ENCODE measurements at places on chromosomes 7 and 10.

GRCh38 chr7:3260401-3260715 is 40.7 kb upstream of the SDK1 start:
- no peak for DNase-seq

- no peak for DNase-seq
These were observed 71.5 kb downstream of the AGMO start for GRCh38 chr7:15490291-15490690.

GRCh38 chr10:125991392-125991791 is 95.0 kb downstream of the FANK1 start:
- no peak for DNase-seq

- no peak for DNase-seq
These were observed 352.2 kb downstream of the PRPF18 start for GRCh38 chr10:13938950-13939349.

GRCh38 chr7:1049006-1049741 is 4.8 kb downstream of the GPR146 start:
- DNase-seq, result no peak

DNA sequence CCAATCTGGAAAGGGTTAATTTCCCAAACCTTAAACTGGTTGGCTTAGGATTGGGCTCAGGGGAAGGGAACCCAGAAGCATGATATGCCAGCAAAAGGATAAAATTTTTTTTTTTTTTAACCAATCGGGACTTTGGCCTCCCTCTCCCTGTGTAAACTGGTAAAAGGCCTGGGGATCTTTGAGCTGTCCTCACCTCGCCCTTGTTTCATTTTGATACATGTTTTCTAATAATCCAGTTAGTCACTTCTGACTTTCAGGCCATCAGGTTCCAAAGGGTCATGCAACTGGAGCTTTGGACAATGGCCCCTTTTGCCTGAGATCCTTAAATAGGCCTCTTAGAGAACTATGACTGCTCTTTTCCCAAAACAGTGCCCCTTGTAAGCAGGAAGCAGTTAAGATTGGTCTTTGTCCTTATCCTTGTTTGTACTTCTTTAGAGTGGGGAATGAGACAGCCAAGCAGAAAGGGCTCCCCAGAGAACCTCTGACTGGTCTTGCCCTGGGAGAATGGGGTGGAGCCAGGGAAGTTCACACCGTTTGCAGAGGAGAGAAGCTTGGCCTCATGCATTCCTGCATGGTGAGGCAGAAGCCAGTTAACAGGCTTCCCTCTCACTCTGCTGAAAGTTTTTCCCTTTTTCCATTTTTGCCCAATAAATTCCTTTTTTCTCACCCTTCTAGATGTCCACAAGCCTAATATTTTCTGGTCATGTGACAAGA is 424.2 kb upstream of the CNTNAP2 start:
- no peak for DNase-seq

GRCh38 chr7:156475666-156476065 is 164.9 kb upstream of the RNF32 start:
- no peak for DNase-seq

- DNase-seq, result no peak
These were observed 1241.7 kb downstream of the TYW1 start for GRCh38 chr7:68238204-68238805.

- DNase-seq, result no peak
These were observed 127.6 kb upstream of the SLC26A5 start for GRCh38 chr7:103573479-103574058.

DNA sequence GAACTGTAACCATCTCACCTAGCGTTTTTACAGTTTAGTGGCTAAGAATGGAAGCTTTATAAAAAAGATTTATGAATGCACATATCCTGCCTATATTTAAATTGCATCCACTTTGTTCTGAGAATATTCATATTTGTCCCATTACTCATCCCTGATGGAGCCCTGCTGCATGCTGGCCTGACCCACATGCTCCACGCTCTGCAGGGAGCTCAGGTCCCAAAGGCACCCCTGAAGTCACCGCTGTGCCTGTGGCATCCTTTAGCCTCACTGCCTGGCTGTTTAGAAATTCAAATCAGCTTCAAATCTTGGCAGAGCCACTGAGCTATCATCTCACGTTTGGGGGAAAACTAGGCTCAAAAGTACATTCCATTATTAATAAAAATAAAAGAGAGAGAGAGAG is 24.4 kb downstream of the C10orf90 start:
- no peak for DNase-seq

DNA sequence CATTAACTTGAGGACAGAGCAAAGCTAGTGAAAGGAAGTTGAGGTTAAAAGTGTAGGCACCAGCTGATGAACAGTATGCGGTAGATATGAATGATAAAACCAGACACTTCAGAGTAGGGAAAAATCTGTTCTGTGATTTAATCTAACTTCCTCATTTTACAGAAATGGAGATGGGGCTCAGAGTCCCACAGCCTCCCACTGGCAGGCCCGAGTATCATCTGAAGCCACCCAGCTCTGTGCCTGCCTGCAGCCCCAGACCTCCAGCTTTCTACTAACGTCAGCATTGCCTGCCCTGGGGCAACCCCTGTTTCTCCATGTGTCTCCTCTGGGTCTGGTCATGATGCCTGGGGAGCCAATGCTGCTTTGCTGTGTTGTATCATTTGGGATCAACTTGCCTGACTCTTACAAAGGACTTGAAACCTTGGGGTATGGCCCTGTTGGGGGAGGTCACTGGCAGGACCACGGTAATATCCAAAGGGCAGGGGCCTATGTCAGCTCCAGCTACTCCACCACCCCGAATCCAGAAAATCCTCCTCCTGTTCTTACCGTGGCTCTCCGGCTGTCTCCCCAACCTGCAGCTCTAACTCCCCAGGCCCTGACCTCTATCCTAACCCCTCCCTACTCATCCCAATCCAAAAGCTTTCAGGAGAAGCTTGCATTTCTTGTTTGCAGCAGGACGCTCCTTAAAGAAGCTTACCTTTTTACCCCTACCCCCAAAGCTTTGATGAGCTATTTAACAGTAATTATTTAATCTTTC is 56.2 kb upstream of the NPY start:
- no peak for DNase-seq

DNA sequence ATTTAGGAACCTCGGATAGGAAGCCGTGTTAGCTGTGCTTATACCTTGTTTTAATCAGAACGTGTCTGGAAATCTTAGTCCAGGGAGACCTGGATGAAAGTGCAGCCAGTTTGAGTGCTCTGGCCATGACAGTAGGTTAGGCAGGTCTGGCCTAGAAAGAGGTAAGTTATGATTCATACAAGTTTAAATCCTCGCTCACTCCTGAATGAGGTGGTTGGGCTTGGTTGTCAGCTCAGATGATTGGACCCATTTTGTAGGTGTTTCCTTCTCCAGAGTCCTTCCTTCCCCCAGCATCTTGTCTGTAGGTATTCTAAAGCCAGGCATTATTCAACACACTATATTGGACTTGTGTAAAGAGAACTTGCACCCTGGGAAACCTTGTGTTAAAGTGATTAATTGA is 561.9 kb upstream of the GALNT17 start:
- no peak for DNase-seq

- no peak for DNase-seq
These were observed 101.6 kb downstream of the DYNC2I1 start for GRCh38 chr7:158957921-158958491.

DNA sequence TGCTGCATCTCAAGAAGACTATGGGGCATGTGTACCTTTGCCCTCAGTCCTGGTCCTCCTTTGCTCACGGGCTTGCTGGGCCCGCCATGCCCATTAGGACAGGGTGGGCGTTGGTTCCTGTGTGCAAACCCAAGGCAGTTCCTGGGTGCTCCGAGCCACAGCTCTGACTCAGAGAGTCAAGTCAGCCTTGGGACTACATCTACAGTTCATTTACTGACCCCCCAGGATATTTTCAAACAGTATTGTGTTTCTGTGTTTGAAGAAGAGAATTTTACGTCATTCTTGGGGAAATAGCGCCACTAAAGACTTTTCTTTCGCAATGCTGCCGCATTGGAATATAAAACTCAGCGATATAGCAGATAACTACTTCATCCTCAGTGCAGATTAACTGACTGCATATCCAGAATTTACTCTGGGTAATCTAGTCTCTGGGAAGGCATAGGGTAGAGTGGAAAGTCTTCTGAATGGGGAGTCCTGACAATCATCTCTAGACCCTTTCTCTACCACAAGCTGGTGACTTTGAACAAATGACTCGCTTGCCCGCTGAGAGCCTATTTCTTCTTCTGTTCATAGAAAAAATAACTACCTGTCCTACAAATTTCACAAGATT is 638.9 kb upstream of the FZD8 start:
- no peak for DNase-seq

DNA sequence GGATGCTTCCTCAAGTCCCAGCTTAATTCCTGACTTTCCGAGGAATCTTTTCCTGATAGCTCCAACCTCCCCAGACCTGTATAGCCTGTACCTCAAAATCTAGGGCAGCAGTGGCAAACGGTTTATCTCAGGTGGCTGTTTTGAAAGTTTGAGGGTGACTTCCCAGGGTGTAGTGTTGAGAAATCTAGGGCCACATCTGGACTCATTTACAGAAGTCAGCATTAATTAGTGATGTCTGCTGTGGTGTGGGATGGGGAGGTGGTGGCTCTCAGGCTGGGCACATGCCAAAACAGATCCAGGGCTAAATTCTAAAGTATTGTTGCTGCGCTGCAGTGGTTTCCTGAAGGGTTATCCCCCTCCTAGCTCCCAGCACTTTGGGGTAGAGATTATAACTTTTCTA is 38.0 kb downstream of the UNC5B start:
- no peak for DNase-seq

DNA sequence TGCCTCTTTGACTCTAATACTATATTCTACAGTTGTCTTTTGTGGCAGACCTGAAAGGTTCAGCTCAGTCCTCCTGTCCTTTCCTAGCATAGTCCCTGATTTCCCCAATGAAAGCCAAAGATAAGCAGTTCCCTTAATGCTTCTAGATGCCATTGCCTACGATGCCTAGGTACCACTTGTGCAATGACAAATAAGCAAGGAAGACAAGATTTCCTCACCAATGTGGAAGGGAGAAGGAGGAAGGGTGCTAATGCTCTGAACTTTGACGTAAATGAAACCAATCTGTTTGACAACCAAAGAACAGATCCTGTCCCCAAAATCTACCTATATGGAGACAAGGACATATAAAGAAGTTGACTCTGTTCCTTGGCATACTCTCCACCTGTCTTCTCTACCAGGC is 393.3 kb downstream of the KCNMA1 start:
- DNase-seq, result no peak

DNA sequence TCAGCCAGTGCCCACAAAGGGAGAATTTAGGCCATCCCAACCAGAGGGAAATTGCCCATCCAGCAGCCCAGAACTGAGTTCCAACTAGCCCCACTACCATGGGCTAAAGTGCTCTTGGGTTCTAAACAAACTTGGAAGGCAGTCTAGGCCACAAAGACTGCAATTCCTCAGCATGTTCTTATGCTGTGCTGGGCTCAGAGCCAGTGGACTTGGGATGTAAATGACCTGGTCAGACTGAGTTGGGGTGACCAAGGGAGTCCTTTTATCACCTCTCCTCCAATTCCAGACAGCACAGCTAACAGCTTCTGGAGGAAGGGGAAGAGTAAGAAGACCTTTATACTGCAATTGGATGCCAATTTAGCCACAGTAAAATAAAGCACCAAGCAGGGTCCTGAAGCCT is 607.2 kb upstream of the KCND2 start:
- no peak for DNase-seq

- no peak for DNase-seq
These were observed 317.5 kb downstream of the SFMBT2 start for GRCh38 chr10:7093368-7093767.

DNA sequence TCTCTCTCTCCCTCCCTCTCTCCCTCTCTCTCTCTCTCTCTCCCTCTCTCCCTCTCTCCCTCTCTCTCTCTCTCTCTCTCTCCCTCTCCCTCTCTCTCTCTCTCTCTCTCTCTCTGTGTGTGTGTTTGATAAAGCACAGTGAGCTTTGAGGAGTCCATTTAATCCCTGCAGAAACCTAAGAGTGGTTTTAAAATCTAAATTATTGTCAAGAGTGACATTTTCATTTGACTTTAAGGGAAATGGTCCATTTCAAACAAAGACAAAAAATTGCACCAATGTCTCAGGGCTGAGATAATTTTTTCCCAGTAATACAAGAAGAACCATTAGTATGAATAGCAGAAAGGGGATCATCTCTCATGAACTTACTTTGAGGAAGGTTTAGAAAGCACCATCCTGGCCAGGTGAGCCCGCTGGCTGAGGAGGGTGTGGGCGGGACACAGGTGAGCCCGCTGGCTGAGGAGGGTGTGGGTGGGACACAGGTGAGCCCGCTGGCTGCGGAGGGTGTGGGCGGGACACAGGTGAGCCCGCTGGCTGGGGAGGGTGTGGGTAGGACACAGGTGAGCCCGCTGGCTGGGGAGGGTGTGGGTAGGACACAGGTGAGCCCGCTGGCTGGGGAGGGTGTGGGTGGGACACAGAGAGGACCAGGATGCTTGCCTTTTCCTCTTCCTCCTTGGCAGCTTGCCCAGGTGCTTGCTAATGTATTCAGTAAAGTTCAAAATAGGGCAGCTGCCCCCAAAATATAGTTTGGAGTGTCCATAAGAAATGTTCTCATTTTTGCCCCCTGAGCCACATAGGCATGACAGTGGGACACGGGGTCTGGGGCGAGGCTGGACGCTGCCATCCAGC is 125.0 kb downstream of the DNAJB6 start:
- no peak for DNase-seq

DNA sequence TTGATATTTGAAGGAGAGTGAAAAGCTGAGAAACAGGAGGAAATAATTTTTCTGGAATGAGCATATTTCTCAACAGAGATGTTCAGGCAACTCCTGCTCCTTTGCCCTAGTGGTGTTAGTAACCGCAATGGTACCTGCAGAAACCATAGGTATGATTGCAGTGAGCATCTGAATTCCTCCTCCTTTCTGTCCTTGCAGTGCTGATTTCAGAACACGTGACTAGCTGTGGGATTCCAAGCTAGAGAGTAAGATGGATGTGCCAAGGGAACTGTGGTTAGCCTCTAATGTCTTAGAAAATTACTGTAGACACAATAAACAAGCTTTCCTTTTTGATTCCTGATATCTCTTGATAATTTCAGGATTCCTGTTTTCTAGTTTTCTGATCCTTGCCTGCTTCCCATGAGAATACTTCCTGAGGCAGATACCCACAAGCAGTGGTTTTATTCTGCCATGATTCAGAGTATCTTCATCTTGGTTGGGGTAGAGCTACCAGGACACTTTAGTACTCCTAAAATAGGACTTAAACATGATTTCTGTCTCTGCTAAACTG is 27.5 kb downstream of the LRGUK start:
- DNase-seq, result no peak

DNA sequence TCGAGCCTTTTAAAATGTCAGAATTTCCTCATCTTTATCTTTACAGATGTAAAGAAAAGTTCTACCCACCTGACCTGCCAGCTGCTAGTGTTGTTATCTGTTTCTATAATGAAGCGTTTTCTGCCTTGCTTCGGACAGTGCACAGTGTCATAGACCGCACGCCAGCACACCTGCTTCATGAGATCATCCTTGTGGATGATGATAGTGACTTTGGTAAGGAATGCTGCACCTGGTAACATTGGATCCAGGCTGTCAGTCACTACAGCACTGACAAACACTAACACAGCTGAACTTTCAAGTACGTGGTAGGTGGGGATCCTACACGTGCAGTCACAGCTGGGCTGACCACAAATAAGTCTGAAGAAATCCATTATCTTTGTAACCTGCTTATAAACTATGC is 77.6 kb downstream of the GALNT11 start:
- no peak for DNase-seq

Measured in cortex of kidney (tissue), 1 donor.